ENCODE measurements at places on chromosomes 2 and 18. TPM values are rescaled to one million over a fixed set of nuclear protein-coding genes. Genes with fewer than 3 reads are reported as not detected.

The AQP4 gene
- total RNA-seq: not detected

The ERICH2 gene
- not detected for total RNA-seq

The NAPG gene
- 28.7 TPM for total RNA-seq

- no peak overlapping the region for H3K4me3 ChIP-seq
- peaks cover 2% of the 10 kb centered on the region for H3K36me3 ChIP-seq
- H3K4me1 ChIP-seq: peaks cover 6% of the 10 kb centered on the region
Observed at GRCh38 chr2:170332676-170333402, 154.9 kb downstream of the MYO3B start.

DNA sequence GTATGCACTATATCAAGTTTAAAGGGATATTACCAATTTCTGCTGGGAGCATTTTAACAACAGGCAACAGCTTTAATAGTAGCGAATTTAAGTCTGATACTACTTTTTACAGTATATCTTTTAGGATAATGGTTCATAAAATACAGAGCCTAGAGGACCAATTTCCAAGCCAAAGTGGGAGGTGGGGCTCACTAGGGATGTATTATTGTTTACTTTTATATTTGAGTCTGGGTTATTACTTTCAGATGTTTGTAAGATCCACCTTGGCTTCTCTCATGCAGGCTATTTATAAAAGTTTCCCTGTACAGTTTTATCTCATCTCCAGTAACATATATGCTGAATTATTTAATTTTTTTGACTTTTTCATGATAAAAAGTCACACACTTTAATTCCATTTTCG is 242.0 kb downstream of the CMPK2 start:
- no peaks in the 10 kb centered on the region for H3K36me3 ChIP-seq
- no peaks in the 10 kb centered on the region for H3K4me1 ChIP-seq
- no peak overlapping the region for H3K4me3 ChIP-seq
